ENCODE measurements at places on chromosomes 4 and X. TPM values are rescaled to one million over a fixed set of nuclear protein-coding genes. Genes with fewer than 3 reads are reported as not detected.
A peak's percentile ranks its signal among the peaks of the same experiment; 100 is the strongest.

- peak; percentile 10 for DNase-seq
These were observed 48.4 kb downstream of the PRKG2 start for GRCh38 chr4:81166458-81167160.

The PPP1R2C gene
- total RNA-seq: not detected

GRCh38 chrX:19760345-19760744 lies 127.1 kb downstream of the SH3KBP1 start:
- no peak for DNase-seq

- DNase-seq: no peak
These were observed 949.6 kb upstream of the PRKX start for GRCh38 chrX:4663085-4663484.

The DUX4 gene
- not detected for total RNA-seq

GRCh38 chr4:97140545-97140944 lies 1002.7 kb downstream of the STPG2 start:
- no peak for DNase-seq

DNA sequence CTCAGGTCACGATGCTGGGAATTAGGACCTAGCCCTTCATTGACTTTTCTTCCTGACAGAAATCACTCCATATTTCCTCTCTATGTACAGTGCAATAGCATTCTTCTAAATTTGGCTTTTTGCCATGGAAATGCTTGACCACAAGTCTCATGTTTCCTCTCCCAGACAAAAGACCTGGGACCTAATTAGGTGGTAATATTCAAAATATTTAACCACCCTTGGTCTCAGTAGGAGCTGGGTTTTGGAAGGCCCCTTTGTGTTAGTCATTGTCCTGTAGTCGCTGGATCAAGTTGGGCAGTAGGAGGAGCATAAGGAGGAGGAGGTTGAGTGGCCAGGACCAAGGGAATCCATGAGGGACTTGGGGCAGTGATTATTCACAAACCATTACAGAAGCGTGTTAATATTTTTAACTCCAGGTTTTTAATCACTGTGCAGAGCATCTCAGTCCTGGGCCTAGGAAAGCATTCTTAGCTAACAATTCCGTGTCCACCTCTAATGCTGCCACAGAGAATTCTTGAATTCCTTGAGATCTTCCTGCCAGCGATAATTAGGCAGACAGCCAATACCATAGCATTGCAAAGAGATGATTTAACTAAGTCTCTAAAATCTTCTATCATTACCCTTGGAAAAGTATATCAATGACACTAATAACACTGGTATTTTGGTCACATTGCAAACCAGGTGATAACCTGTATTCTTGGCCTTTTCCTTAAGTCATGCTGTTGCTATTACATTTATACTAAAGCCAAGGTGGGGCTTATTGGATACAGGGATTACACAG lies 25.0 kb upstream of the SHROOM4 start:
- peak; percentile 73 for DNase-seq

The MAGEA9B gene
- total RNA-seq: not detected
